ENCODE measurements at places on chromosomes 16 and 17.

DNA sequence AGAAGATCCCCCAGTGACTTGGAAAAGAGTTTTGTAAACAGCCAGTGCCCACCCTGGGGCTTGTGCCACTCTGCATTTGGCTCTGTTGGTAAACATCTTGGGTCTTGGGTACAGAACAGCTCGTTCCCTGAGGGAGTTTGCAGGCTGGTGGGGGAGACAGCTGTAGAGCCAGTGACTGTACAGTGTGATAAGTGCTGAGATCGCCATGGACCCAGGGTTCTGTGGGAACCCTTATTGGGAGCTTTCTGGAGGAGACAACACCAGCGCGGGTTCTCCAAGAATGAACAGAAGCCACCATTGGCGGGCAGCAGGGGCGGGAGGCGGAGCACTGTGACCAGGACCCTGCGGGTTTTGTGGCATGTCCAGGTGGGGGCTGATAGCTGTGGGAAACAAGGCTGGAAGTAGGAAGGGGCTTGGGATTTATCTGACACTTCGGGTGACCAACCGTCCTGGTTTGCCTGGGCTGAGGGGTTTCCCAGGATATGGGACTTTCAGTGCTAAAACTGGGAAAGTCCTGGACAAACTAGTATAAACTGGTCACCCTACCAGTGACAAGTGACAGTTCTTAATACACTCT, 2.9 kb downstream of the CLEC16A start:
- DNase-seq = no peak

- no peak for DNase-seq
Measured at GRCh38 chr16:71929048-71929447, 33.7 kb downstream of the IST1 start.

GRCh38 chr16:7482596-7483290, 150.1 kb downstream of the RBFOX1 start:
- no peak for DNase-seq

- no peak for DNase-seq
Measured at GRCh38 chr17:12097326-12097725, 76.6 kb downstream of the MAP2K4 start.

DNA sequence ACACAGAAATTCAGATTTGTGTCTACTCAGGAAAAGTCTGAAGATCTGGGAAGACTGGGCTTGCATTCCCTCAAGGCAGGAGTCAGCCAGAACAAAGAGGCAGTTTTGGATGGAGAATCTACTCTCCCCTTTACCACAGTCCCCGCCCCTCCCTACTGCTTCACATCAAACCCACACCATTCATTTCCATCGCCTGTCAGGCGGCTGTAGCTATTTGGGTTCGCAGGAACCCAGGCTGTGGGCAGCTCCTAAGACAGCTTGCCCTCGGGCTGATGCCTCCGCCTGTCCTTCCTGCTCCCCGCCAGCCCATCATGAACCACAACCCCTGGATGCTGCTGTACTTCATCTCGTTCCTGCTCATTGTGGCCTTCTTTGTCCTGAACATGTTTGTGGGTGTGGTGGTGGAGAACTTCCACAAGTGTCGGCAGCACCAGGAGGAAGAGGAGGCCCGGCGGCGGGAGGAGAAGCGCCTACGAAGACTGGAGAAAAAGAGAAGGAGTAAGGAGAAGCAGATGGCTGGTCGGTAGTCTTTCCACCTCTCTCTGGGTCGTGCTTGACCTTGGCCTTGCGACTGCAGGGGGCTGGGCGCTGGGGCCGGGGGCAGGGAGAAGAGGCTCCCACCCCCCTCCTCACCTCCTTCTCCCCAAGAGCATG, 27.0 kb upstream of the ABCC3 start:
- DNase-seq = no peak

GRCh38 chr16:11121083-11121608, 134.9 kb downstream of the SOCS1 start:
- DNase-seq = no peak

Measured in neural progenitor cell (in vitro differentiated cells).